Neuronal stem cell (in vitro differentiated cells): ENCODE measurements at places on chromosomes 12 and 14.

DNA sequence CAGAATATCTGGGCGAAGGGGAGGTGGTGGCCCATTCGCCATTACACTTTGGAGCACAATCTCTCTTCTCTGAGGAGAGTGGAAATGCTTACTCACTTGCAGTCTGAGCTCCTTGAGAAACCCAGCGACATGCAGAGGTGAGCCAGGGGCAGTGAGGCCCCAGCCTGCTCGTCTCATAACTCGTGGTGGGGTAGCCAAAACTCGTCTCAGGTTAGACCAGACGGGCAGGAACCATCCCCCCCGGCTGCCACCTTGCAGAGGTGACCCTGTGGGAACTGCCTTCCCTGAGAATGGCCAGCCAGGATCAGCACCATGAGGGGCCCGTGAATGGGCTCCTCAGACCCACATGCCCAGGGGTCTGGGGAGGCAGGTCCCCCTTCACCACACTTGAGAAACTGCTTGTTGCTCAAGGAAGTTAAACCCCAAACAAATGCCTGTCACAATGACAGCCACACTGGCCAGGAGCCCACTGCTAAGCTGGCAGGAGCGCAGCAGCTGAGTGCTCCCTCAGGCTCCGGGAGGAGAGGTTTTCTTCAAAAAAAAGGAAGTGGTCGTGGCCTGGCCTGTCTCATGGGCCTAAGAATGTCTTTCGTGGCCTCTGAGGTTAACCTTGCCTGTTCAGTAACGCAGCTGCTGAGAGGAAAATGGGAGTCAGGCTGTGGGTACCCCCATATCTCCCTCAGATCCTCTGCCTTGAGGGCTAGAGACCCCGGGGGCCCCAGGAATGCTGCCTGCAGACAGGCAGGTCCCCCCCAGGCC is 9.2 kb upstream of the ALDH2 start:
- no peak for DNase-seq

DNA sequence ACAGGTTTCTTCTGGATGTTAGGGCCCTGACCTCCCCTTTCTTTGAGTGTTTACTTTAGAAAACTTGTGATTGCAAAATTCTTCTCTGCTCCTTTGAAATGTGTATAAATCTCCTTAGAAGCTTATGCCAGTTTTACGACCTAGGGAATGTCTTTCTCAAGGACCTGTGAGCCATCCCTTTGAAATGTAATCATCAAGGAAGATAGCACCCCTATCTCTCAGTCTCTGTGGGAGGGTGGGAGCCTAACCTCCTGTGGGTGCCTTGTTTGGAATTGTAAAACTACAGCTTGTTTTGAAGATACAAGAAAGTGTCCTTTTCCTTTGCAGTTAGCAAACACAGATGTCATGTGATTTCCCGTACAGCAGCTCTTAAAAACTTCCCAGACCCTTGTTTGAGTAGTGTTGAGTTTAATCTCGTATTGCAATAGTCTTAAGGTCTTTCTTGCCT is 3.3 kb downstream of the OR10AD1 start:
- no peak for DNase-seq

GRCh38 chr12:20410734-20411133 is 42.4 kb downstream of the PDE3A start:
- no peak for DNase-seq

DNA sequence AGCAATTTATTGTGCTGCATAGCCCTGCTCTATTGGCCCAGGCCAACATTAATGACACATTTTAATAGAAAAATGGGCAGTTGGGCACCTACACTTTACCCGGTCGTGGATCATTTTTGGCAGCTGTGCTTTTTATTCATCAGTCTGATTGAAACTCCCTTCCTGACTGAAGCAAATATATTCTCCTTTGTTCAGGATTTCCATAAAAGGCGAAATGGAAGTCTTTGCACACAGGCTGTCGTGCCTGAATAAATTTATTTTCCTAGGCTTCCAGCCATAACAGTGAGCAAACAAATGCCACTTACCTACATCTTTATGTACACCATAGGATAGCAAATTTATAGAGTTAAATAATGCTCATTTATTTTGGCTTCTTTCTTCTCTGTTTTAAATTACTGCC is 480.7 kb upstream of the DCN start:
- DNase-seq, result no peak

- no peak for DNase-seq
Measured at GRCh38 chr12:18345021-18345735, 83.9 kb downstream of the PIK3C2G start.

DNA sequence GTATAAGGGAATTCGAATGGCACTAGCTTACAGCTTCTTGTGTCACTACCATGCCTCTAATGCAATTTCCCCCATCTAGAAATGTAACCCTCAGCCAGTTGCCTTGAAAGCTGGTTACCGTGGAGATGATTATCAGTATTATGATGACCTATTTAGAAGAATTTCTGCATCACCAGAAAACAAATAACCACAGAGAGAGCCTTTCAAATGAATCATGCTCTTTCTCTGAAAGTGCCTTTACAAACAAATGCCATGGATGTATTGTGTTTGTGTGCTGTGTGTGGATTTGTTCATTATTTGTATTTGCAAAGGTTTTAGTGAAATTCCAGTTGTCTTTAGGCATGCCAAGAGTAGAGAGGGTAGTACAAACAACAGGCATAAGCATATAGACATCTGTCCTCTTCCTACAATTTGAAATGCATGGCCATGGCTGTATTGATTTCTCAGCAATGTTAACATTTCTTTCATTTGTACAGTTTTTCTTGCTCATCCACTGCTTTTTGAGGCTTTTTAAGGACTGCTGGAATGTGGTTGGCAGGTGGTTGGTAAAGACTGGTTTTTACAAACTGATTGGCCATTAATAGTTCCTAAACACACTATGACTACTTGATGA is 266.5 kb downstream of the PAWR start:
- DNase-seq, result peak; percentile 27

GRCh38 chr12:75489613-75490210 is 9.2 kb downstream of the GLIPR1 start:
- no peak for DNase-seq

GRCh38 chr14:77276295-77276935 is 5.4 kb upstream of the NGB start:
- DNase-seq, result no peak

DNA sequence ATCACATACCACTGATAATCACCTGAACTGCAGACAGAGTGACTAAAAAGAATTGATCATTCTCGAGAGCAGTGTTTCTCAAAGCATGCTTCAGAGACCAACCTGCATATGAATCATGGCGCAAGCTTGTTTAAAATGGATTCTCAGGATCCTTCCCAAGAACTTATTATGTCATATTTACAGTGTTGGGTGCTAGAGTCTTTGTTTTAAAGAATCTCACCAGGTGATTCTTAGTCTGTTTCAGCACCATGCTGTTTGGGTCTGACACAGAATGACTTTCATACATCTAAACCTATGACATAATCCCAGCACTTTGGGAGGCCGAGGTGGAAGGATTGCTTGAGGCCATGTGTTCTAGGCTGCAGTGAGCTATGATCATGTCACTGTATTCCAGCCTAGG is 31.3 kb upstream of the SSPN start:
- no peak for DNase-seq

DNA sequence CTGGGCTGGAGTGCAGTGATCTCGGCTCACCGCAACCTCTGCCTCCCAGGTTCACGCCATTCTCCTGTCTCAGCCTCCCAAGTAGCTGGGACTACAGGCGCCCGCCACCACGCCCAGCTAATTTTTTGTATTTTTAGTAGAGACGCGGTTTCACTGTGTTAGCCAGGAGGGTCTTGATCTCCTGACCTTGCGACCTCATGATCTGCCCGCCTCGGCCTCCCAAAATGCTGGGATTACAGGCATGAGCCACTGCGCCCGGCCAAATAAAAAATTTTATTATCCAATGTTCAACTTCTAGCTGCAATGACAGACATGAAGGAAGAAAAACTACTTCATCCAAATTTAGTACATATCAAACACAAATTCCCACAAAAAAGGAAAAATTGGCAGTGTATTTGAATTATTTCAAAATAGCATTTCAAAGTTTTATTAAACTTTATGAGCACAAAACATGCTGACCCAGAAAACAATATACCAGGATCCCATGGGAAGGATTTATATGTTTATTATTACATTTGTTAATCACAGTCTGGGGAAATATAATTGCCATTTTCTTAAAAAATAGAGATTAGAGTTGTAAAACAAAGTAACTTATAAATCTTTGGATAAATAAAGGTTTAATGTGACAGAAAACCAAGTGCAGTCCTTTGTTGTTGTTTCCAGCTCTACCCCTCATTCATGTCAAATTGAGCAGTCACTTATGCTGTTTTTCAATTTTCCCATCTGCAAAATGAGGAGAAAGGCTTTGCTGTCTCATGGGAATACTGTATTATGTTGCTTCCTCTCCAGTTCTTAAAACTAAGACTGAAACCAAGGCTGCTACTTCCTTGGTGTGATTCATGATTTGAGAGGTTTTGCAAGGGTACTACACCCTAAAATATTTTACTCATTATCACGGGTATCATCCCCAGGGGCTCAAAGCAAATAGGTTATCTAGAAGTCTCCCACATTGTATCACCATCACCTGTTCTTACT is 155.2 kb upstream of the AVPR1A start:
- no peak for DNase-seq

GRCh38 chr12:100395811-100396210 is 38.9 kb downstream of the SLC17A8 start:
- DNase-seq, result no peak

- no peak for DNase-seq
Measured at GRCh38 chr12:65891987-65892481, 67.8 kb downstream of the HMGA2 start.

DNA sequence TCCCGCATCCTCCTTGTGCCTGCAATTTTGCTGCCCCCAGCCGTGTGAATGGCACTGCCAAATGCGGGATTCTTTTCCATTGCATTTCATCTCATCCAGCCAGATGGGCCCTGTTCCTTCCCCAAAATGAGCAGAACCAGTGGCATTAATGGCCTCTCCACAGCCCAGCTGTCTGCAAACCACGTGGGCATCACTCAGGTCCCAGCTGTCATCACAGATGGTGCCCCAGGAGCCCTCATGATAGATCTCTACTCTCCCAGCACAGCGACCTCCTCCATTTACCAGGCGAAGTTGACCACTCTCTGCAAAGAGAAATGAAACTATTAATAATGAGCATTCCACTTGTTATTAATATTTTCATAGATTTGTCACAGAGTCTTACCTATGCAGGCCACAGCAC is 17.1 kb downstream of the CD163 start:
- no peak for DNase-seq

GRCh38 chr12:124586756-124587155 is 19.3 kb upstream of the NCOR2 start:
- DNase-seq, result no peak

DNA sequence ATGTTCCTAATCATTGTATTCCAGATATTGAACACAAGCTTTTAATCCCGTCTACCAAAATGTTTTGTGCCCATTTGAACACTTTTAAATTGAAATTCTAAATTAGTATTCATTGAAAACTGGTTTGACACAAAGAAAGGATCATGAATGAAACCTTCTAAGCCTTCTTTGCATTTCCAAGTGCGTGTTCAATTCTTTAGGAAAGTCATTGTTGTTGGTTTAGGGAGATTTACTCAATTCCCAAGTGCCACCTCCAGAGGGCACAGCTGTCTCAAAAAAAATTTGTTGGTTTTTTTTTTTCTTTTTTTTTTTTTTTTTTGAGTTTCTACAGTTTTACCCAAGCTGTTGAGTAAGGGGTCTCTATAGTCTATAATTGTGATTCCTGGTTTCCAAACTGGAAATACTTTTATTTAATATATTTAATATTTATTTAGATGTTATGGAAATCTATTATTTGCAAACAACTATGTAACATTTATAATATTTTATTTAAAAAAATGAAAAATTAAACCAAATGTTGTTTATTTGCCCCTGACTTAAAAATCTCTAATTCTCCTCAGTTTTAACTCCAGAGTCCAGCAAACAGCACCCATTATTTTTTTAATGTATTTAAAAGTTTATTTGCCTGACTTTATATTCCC is 79.9 kb downstream of the NEDD1 start:
- peak; percentile 48 for DNase-seq

DNA sequence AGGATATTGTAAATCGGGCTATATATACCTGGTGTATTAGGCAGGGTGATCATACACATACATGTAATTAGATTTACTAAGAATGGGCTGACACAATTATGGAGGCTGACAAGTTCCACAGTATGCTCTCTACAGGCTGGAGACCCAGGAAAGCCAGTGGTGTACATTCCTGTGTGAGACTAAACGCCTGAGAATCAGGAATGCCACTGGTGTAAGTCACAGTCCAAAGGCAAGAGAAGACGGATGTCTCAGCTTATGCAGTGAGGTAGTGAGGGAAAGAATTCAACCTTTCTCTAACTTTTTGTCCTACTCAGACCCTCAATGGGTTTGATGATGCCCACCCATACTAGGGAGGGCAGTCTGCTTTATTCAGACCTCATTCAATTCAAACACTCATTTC is 57.1 kb downstream of the METTL25 start:
- DNase-seq, result no peak

DNA sequence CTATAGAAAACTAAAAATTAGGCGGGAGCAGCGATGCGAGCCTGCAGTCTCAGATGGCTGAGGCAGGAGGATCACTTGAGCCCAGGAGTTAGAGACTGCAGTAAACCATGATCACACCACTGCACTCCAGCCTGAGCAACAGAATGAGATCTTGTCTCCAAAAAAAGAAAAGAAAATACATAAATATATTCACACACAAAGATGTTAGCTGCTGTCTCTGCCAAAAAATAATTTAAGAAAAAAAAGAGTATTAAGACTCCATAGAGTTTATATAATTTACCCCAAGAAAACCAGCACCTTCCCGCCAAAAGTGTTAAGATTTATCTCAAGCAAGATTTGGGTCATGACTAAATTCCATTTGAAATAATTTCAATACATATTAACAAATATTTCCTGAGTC is 102.6 kb downstream of the MED13L start:
- DNase-seq, result no peak

GRCh38 chr12:113794774-113795173 is 171.4 kb downstream of the RBM19 start:
- no peak for DNase-seq

DNA sequence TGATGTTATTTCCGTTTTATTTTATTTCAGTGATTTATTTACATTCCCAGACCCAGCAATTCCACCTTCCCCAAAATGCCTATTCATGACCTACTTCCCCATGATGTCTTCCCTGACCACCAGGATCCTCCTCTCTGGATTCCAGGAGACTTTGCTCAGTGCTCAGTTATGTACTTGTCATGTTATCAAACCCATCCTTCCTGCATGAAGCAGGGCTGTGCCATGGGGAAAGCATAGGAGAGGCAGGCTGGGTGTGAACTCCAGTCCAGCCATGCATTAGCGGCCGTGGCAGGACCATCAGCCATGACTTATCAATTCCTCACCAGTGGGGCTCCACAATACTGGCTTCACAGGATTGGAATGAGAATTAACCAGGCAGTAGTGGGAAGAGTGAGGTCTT is 57.8 kb downstream of the B4GALNT3 start:
- DNase-seq, result no peak

DNA sequence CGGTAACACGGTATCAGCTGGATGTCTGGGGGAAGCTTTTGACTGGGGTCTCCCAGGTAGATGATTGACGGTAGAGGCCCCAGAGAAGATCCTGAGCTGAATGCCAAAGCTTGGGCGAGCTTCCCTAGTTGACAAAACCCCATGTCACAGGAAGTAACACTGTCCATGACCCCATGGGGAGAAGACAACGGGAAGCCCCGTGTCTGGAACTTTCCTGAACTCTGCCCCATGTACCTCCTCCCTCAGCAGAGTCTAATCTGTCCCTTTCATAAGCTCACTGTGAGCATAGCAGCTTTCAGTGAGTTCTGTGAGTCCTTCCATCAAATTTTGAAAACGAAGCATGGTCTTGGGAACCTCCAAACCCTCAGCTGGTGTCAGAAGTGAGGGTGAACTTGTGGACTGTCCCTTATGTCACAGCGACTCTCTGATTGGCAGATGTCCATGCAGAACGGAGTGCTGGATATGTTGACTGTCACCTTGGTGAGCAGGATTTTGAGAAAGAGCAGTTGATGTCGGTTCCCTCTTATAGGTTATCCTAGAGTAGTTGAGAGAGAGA is 29.7 kb upstream of the BEGAIN start:
- DNase-seq, result no peak
